Mesendoderm (in vitro differentiated cells): ENCODE measurements at places on chromosomes 12 and 14.

DNA sequence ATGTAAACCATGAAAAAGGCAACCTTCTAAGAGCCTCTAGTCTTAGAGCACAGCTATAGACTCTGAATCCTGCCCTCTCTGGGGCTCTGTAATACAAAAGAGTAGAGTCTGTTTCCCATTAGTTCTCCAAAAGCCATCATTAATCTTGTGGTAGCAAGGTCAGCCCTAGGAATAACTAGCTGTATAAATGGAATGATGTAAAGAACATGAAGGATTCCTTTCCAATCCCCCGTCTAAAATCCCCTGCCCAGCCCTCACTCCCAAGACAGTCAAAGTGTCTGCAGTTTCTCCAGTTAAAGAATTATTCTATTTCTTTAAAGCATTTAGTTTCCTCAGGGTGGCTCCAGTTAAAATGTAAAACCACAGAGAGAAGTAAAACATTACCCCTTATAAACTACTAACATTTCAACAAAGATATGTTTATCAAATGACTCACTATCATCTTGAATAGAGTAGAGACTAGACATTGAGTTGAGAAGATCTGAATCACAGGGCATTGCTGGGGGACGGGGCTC, 104.2 kb downstream of the ST8SIA1 start:
- no peaks in the 10 kb centered on the region for H3K36me3 ChIP-seq
- H3K27ac ChIP-seq: no peak overlapping the region
- no peak overlapping the region for H3K4me3 ChIP-seq
- DNase-seq: no peak
- no peaks in the 10 kb centered on the region for H3K27me3 ChIP-seq

DNA sequence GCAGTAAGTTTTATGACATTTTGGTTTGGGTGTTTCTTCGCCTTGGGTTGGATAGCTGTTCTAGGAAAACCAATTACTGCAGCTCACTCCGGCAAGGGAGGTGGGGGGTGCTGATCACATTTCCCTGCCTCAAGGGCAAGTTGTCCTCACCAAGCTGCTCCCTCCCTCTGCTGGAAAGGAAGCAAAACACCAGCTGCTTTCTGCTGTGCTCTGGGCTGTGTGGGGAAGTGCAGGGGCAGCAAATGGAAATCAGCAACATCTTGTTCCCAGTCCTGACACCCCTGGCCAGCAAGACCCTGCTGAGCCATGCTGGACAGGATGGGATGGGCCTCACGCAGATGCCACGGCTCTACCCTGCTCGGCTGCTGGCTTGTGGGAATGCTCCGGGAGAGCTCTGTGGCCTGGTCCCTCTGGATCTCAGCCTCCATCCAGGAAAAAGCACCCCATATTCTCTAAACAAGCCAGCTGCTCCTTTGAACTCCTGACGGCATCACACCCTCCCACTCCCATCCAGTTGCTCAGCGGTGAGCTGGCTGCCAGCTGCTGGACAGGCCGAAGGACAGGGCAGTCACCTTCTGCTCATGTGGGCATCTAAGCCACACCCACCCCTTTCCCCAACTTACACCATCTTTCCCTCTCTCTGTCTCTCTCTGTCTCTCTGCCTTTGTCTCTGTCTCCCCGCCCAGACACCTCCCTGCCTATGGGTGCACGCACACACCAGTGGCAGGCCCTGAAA, 52.4 kb upstream of the EIF5 start:
- H3K36me3 ChIP-seq: no peaks in the 10 kb centered on the region
- peak; percentile 91 for DNase-seq
- no peak overlapping the region for H3K27ac ChIP-seq
- no peak overlapping the region for H3K4me3 ChIP-seq
- H3K27me3 ChIP-seq: no peaks in the 10 kb centered on the region

GRCh38 chr12:14327711-14328110, 37.8 kb upstream of the ATF7IP start:
- H3K4me3 ChIP-seq: no peak overlapping the region
- no peaks in the 10 kb centered on the region for H3K27me3 ChIP-seq
- H3K36me3 ChIP-seq: no peaks in the 10 kb centered on the region

- H3K4me3 ChIP-seq: no peak overlapping the region
- no peak for DNase-seq
- H3K27ac ChIP-seq: no peak overlapping the region
- H3K4me1 ChIP-seq: no peaks in the 10 kb centered on the region
- no peaks in the 10 kb centered on the region for H3K27me3 ChIP-seq
- H3K36me3 ChIP-seq: peaks cover 6% of the 10 kb centered on the region
Observed at GRCh38 chr14:67331368-67332125, 28.1 kb downstream of the ATP6V1D start.

DNA sequence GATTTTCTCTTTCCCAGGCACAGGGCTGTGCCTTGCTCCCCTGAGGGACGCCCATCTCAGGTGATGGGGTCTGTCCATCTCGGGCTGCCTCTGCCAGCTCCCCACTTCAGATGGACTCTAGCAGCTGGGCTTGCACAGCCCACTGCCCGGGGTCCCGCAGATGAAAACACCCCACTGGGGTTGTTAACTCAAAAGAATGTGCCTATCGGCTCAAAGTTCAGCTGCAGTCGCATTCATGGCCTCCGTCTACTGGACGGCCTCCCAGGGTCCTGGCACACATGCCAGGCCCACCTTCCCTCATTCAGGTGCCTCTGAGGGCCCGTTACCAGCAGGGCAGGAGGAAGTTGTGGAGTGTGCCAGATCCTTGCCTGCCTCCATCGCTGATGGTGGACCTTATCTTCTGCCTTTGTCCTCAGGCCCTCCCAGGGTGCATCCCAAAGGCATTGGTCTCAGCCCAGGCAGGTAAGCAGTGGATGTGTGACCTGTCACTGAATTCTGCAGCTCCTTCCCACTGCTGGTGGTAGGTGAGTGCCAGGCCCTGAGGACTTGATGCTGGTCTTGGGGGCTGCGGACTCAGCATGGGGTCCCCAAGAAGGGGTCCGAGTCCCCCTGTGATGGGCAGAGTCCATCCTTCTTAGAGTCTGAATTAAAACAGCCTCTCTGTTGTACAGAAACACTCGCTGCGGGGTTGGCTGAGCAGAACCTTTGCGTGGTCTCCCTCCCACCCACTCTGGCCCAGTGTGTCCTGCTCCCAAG, 324.6 kb upstream of the DIO3 start:
- H3K27me3 ChIP-seq: no peaks in the 10 kb centered on the region
- no peaks in the 10 kb centered on the region for H3K36me3 ChIP-seq
- no peak for DNase-seq
- H3K27ac ChIP-seq: no peak overlapping the region
- H3K4me1 ChIP-seq: peaks cover 5% of the 10 kb centered on the region

DNA sequence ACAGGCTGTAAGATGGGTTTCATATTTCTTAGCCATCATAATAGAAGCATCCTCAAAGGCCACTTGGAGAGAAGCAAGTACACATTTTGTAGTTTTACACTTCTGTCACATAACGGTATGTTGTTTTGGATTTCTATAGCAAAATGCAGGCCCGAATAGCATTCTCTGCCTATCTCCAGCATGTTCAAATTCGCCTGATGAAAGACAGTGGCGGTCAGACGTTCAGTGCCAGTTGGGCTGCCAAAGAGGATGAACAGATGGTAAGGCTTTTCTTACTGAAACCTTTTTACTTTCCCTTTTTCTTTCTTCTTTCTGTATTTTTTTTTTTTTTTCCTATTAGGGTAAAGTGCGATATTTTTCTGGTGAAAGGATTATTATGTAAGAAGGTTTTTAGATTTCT, 110.5 kb downstream of the TTLL5 start:
- H3K27me3 ChIP-seq: no peaks in the 10 kb centered on the region
- no peak overlapping the region for H3K4me3 ChIP-seq
- H3K27ac ChIP-seq: no peak overlapping the region
- no peak for DNase-seq
- H3K36me3 ChIP-seq: no peaks in the 10 kb centered on the region
- no peaks in the 10 kb centered on the region for H3K4me1 ChIP-seq

DNA sequence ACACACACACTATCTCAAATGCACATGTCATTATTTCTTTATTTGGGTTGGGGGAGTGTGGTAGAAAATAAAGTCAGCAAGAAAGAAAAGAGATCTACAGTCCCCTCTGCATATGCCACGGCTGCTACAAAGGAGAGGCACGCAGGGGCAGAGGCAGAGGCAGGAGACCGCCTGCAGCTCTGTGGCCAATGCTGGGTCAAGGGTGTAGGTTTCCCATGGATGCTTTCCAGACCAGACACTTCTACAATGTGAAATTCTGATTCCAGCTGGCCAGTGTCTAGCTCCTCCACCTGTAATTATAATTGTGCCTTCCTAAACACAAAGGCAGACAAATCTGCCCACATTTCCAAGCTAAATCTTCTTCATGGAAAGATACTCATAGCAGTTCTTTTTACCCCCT, 19.2 kb downstream of the VPS37B start:
- peaks cover 3% of the 10 kb centered on the region for H3K4me1 ChIP-seq
- H3K4me3 ChIP-seq: no peak overlapping the region
- DNase-seq: no peak
- no peaks in the 10 kb centered on the region for H3K36me3 ChIP-seq

- no peak overlapping the region for H3K27ac ChIP-seq
- no peaks in the 10 kb centered on the region for H3K4me1 ChIP-seq
- no peak overlapping the region for H3K4me3 ChIP-seq
Observed at GRCh38 chr12:10736463-10736862, 13.3 kb upstream of the YBX3 start.

DNA sequence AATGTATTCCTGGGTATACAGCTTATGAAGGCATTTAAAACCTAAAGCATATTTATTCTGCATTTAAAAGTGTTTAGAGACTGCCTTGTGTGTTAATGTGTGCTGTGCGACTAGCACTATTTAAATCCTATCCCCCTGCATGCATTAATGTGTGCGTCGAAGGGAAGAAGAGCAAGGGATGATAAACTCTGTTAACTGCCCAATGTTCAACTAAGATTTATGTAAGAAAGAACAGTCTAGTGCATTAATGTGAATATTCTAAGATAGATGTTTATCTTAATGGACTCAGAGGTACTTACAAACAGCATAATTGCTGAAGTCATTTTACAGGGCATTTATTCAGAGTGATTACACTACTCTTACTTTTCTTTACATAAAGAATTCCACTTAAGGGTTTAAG, 424.8 kb downstream of the DIO2 start:
- no peaks in the 10 kb centered on the region for H3K36me3 ChIP-seq
- H3K4me3 ChIP-seq: no peak overlapping the region
- no peaks in the 10 kb centered on the region for H3K4me1 ChIP-seq
- no peak for DNase-seq
- H3K27me3 ChIP-seq: no peaks in the 10 kb centered on the region

- no peaks in the 10 kb centered on the region for H3K4me1 ChIP-seq
- DNase-seq: no peak
- H3K4me3 ChIP-seq: no peak overlapping the region
- H3K36me3 ChIP-seq: no peaks in the 10 kb centered on the region
- H3K27me3 ChIP-seq: no peaks in the 10 kb centered on the region
- H3K27ac ChIP-seq: no peak overlapping the region
Observed at GRCh38 chr14:83291714-83292113, 1758.1 kb upstream of the SEL1L start.

DNA sequence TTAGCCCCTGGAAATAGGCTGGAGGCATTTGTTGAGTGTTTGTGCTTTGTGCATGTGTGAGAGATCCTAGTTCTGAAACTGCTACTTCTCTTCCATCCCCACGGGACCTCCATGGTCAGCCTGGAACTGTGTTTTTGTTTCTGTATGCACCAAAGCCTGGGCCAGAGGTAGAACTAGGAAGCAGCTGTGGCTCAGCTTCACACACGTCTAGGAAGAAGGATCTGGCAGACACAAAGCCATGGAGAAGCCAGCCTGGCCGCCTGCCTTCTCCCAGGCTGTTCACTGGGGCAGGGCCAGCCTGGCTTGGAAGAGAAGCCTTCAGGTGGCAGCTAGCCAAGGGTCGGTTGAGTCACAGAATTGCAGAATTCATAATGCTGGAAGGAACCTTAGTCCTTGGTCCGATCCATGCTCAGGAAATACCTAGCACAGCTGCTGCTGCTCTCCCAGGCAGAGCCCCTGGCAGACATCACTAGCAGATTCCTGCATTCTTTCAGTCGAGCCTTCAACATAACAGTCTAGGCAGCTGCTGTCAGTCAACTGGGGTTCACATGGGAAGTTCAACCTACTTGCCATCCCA, 27.0 kb downstream of the RIN3 start:
- H3K27ac ChIP-seq: no peak overlapping the region
- H3K36me3 ChIP-seq: no peaks in the 10 kb centered on the region
- no peaks in the 10 kb centered on the region for H3K4me1 ChIP-seq
- no peaks in the 10 kb centered on the region for H3K27me3 ChIP-seq

DNA sequence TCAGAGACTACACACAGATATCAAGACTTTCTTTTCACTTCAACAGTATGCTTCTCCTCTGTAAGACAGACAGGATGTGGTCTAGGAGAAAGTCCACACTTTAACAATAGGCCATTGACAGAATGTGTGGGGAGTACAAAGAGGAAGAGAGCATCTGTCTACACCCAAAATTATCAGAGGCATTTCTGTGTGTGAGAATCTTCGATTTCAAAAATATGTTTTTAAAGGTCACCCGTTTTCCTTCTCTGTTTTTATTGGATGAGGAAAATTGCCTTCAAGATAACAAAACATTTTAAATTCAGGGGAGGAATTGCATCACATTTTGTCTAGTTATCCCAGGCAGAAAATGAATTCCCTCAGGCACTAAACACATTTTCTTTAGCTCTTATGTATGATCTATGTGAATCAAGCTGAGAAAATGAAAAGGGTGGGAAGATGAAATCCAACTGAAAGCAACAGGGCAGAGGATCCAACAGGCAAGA, 16.4 kb downstream of the NAV3 start:
- H3K27me3 ChIP-seq: no peaks in the 10 kb centered on the region
- no peak overlapping the region for H3K4me3 ChIP-seq
- DNase-seq: peak; percentile 16
- H3K4me1 ChIP-seq: no peaks in the 10 kb centered on the region
- no peaks in the 10 kb centered on the region for H3K36me3 ChIP-seq
